ENCODE measurements at places on chromosomes 5 and 9. TPM values are rescaled to one million over a fixed set of nuclear protein-coding genes. Genes with fewer than 3 reads are reported as not detected.

- no peak overlapping the region for H3K27ac ChIP-seq
- H3K27me3 ChIP-seq: peaks cover 2% of the 10 kb centered on the region
- no peaks in the 10 kb centered on the region for H3K36me3 ChIP-seq
- no peak for DNase-seq
- H3K4me1 ChIP-seq: no peaks in the 10 kb centered on the region
Measured at GRCh38 chr5:107330903-107331302, 339.8 kb downstream of the EFNA5 start.

The CATSPER3 gene
- total RNA-seq: 0.64 TPM

DNA sequence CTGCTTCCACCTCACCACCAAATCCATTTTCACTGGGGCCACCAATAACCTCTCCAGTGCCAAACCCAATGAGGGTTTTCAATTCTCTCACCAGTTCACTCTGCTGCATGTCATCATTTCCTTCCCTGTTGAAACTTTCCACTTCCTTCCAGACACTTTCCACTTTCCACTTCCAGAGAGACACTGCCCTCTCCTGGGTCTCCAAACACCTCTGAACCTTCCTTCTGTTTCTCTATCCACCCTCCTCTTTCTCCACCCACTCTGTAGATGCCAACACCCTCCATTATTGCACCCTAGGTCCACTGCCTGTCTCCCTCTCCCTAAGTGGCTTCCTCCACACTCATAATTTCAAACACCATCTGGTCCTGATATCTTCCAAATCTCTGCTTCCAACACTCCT is 39.6 kb downstream of the PDE6A start:
- H3K27ac ChIP-seq: no peak overlapping the region
- no peak overlapping the region for H3K4me3 ChIP-seq
- no peak for DNase-seq
- H3K27me3 ChIP-seq: peaks cover 20% of the 10 kb centered on the region

The ADAMTSL2 gene
- total RNA-seq: not detected

The NPDC1 gene
- total RNA-seq: 58.1 TPM

DNA sequence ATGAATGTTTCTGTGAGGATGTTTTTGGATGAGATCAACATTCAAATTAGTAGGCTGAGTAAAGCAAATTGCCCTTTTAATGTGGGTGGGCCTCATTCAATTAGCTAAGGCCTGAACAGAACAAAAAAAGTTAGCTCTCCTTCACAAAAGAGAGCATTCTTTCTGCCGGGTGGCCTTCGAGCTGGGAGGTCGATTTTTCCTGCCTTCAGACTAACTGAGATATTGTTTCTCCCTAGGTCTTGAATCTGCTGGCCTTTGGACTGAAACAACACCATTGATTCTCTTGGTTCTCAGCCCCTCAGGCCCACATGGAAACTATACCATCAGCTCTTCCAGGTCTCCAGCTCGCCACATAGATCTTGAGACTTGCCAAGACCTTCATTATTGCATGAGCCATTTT is 29.1 kb upstream of the FREM1 start:
- DNase-seq: no peak
- H3K27me3 ChIP-seq: peaks cover 10% of the 10 kb centered on the region
- no peaks in the 10 kb centered on the region for H3K36me3 ChIP-seq
- no peak overlapping the region for H3K4me3 ChIP-seq
- no peaks in the 10 kb centered on the region for H3K4me1 ChIP-seq

GRCh38 chr5:126506079-126506478 is 82.9 kb downstream of the GRAMD2B start:
- no peaks in the 10 kb centered on the region for H3K27me3 ChIP-seq
- DNase-seq: no peak
- H3K27ac ChIP-seq: no peak overlapping the region
- H3K4me3 ChIP-seq: no peak overlapping the region
- peaks cover 9% of the 10 kb centered on the region for H3K4me1 ChIP-seq

DNA sequence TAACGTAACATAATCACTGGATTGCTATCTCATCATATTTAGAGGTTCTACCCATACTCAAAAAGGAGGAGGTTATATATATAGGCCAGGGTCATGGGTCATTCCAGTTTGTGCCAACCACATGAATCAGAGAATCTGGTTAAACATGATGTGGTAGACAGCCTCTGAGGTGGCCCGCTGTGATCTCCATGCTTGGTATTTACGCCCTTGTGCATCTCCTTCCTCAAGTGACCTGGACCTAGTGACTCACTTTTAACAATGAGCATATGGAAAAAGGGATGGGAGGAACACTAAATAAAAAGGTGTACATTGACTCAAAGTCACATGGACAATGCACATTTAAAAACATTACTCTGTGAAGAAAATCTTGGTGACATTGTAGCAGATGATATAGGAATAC is 77.7 kb upstream of the CTNND2 start:
- H3K27ac ChIP-seq: no peak overlapping the region
- H3K4me3 ChIP-seq: no peak overlapping the region
- H3K27me3 ChIP-seq: no peaks in the 10 kb centered on the region
- H3K4me1 ChIP-seq: no peaks in the 10 kb centered on the region

- no peaks in the 10 kb centered on the region for H3K4me1 ChIP-seq
- no peak for DNase-seq
- no peak overlapping the region for H3K4me3 ChIP-seq
Measured at GRCh38 chr5:8538821-8539220, 669.9 kb downstream of the MTRR start.

- H3K27me3 ChIP-seq: no peaks in the 10 kb centered on the region
- peaks cover 25% of the 10 kb centered on the region for H3K36me3 ChIP-seq
- no peak overlapping the region for H3K27ac ChIP-seq
- no peak for DNase-seq
- H3K4me1 ChIP-seq: no peaks in the 10 kb centered on the region
Measured at GRCh38 chr9:132894862-132895835, 16.5 kb downstream of the SPACA9 start.

DNA sequence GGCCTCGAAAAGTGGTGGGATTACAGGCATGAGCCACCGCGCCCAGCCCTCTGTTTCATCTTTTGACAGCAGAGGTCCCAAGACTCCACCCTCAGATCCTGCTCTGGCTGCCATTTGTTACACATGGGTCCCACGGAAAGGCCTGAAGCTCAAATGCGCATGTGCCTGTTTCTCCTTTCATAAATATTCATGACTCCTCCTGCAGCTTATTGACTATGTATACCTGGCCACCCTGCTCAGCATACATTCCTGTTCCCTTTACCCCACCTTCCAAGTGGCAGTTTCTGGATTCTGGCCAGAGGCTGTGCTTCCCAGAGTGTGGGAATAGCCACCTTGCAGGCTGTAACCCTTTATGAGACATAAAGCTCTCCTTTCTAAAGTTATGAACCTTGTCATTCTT is 46.5 kb downstream of the AUH start:
- H3K36me3 ChIP-seq: peaks cover 42% of the 10 kb centered on the region
- peaks cover 7% of the 10 kb centered on the region for H3K4me1 ChIP-seq
- H3K27me3 ChIP-seq: no peaks in the 10 kb centered on the region
- H3K27ac ChIP-seq: no peak overlapping the region

GRCh38 chr5:7493081-7493480 is 97.1 kb downstream of the ADCY2 start:
- H3K27me3 ChIP-seq: no peaks in the 10 kb centered on the region
- no peak overlapping the region for H3K27ac ChIP-seq
- no peak overlapping the region for H3K4me3 ChIP-seq
- no peaks in the 10 kb centered on the region for H3K36me3 ChIP-seq
- H3K4me1 ChIP-seq: no peaks in the 10 kb centered on the region
- no peak for DNase-seq

- DNase-seq: no peak
- H3K27me3 ChIP-seq: peaks cover 52% of the 10 kb centered on the region
- H3K4me1 ChIP-seq: peaks cover 3% of the 10 kb centered on the region
Measured at GRCh38 chr9:124045076-124045829, 33.7 kb downstream of the LHX2 start.

DNA sequence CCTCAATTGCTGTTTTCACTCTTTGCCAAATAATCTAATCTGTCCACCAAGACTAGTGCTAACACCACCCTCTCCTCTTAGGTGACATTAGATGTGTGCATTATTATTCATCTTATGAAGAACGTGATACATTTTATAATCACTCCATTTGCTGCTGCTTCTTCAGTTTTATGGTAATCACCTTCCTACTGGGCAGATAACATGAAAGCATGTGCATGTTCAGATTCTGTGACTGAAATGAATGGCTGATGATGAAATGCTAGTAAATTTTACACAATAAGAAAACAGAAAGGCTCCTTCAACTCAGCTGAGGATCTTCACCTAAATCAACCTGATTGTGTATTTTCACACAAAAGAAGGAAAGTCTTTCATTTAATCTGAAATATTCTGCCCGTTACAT is 577.6 kb downstream of the CSNK1G3 start:
- no peaks in the 10 kb centered on the region for H3K27me3 ChIP-seq
- H3K4me3 ChIP-seq: no peak overlapping the region
- no peaks in the 10 kb centered on the region for H3K36me3 ChIP-seq
- no peak for DNase-seq
- H3K4me1 ChIP-seq: no peaks in the 10 kb centered on the region

GRCh38 chr5:6435356-6435755 is 13.3 kb upstream of the UBE2QL1 start:
- no peaks in the 10 kb centered on the region for H3K4me1 ChIP-seq
- no peaks in the 10 kb centered on the region for H3K36me3 ChIP-seq
- H3K27me3 ChIP-seq: peaks cover 23% of the 10 kb centered on the region
- DNase-seq: peak; percentile 62
- no peak overlapping the region for H3K27ac ChIP-seq

The KIF27 gene
- total RNA-seq: 2.7 TPM
